ENCODE measurements at places on chromosomes 3 and 15.
A peak's percentile ranks its signal among the peaks of the same experiment; 100 is the strongest.

DNA sequence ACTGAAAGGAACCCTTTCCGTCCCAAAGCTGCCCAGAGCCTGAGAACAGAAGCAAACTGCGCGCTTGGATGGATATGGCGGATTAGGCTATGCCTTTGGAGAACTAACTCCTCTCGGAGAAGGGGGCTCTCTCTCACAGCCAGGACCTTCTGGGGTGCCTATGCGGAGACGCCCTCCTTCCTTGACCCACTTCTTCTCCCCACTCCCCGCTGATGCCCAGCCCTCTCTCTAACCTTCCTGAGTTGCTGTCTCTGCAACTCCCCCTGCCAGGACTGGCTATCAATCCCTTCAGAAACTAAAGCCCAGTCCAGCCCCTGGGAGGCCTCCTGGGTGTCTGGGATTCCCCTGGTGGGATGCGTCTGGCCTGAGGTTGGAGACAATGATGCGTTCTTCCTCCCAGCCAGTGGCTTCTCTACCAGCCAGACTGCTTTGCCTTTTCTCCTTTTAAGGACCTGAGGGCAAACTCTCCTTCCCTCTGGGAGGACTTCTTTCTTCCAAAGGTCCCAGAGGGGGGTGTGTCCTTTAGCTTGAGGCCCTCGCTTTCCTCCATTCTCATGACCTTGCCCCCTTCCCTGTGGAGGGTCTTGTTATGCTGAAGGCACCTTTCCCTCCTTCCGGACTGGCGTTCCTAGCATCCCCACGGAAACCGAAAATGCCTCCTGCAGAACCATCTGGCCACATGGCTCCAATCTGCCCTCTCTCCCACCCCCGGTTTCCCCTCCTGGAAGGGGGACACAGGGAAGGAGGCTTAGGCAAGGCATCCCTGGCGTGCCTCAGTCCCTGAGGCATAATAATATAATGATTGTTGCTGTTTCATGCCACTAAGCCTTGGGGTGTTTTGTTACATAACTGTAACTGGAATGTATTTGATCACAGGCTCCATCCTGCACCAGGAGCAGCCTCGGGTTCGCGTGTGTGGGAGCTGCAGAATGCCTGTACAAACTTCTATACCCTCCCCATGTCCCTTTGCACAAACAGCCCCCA, 63.4 kb upstream of the C15orf39 start:
- DNase-seq: no peak

GRCh38 chr15:38885001-38885400, 320.4 kb upstream of the RASGRP1 start:
- DNase-seq: no peak

GRCh38 chr15:56794165-56794552, 60.9 kb upstream of the ZNF280D start:
- DNase-seq: no peak

GRCh38 chr3:18725668-18726407, 300.7 kb upstream of the SATB1 start:
- DNase-seq: no peak

GRCh38 chr3:49523756-49524747, 30.2 kb upstream of the BSN start:
- no peak for DNase-seq

- no peak for DNase-seq
These were observed 480.5 kb downstream of the CNTN4 start for GRCh38 chr3:2579206-2579605.

- DNase-seq: no peak
These were observed 452.1 kb upstream of the PPP2R3A start for GRCh38 chr3:135513106-135514059.

GRCh38 chr15:80817901-80818300, 38.7 kb downstream of the CEMIP start:
- DNase-seq: no peak

GRCh38 chr3:185439745-185440466, 58.9 kb downstream of the TMEM41A start:
- no peak for DNase-seq

GRCh38 chr3:72756900-72757299, 91.3 kb downstream of the SHQ1 start:
- no peak for DNase-seq

DNA sequence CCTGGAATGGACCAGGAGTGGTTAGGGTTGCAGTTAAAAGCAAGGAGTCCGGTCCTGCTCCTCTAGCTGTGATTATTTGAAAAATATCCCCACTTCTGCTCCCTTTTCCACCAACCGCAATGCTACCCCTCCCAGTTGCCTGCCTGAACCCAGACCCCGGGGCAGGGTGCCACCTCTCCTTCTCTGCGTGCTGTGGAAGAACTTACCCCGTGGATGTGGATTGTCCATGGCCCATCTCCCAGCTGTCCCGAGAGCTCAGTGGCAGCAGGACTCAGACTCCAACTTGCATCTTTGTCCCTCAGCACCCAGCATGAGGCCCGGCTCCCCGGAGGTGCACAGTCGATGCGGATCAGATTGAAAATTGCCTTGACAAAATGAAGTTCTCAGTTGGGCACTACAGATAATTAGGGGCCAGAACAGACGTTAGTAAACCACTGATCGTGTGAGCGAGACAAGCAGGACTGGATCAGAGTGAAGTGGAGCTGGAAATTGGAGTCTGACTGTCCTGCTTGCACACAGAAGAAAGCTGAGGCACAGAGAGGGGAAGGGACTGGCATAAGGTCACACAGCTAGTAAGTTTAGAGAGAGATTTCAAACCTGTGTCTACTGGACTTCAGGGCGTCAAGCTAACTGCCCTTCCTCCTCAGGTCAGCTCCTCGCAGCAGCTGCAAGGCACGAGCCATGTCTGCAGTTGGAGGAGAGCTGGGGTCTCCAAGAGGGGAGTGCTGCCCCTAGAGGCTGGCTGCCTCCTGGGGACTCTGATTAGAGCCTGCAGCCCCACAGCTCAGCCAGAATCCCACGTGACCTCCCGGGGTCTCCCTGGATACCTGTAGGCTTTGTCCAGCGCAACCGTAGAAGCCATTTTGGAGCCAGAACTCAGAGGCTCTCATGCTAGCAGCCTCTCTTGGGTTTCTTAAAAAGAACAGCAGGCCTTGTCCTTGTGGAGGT, 14.7 kb downstream of the SLC6A1 start:
- DNase-seq: peak; percentile 85

DNA sequence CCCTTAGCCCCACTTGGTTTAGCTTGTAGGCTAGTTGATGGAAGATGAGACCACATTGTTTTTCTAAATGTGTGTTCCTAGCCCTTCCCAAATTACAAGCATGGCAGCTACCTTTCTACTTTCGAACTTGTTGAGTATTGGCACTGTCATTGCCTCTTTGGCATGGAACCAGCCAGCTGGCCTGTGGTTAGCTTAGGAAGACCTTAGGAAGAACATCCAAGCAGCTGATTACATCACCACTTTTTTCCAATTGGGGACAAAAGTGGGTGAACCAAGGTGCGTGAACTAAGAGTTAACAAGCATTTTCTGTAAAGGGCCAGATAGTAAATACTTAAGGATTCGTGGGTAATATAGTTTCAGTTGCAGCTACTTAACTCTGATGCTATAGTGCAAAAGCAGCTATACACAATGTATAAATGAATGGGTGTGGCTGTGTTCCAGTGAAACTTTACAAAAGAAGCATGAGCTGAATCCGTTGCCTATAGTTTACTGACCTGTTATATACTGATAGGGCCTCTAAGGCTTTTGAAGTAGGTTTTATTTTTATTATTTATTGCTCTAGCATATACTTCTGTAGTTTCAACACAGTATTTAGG, 8.5 kb downstream of the KLHL18 start:
- no peak for DNase-seq

- no peak for DNase-seq
These were observed 64.5 kb downstream of the CGNL1 start for GRCh38 chr15:57440799-57441198.

GRCh38 chr15:69154684-69155083, 5.8 kb upstream of the GLCE start:
- no peak for DNase-seq

GRCh38 chr3:126917232-126917804, 65.6 kb upstream of the PLXNA1 start:
- no peak for DNase-seq

- DNase-seq: no peak
These were observed 82.7 kb downstream of the TMEM39A start for GRCh38 chr3:119380697-119381096.

GRCh38 chr15:100687582-100688141, 85.3 kb downstream of the ASB7 start:
- DNase-seq: no peak

- no peak for DNase-seq
These were observed 7.0 kb upstream of the NIPA2 start for GRCh38 chr15:22831473-22831872.

DNA sequence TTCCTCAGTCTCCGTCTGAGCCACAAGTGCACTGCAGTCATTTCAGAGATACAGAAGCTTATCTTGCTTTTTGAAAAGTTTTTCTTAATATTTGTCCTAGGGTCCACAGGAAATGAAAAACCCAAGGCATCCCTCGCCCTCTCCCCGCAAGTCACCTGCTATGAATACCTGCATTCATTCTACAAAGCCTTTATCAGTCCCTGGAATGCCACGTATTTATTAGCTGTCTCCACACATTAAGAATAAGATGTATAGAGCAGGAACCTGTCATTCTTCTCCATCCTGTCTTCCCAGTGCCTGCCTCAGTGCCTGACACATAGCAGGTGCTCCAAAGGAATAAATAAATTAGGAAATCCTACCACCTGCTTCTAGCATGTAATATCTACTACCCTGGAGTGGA, 73.3 kb upstream of the ICE2 start:
- no peak for DNase-seq

DNA sequence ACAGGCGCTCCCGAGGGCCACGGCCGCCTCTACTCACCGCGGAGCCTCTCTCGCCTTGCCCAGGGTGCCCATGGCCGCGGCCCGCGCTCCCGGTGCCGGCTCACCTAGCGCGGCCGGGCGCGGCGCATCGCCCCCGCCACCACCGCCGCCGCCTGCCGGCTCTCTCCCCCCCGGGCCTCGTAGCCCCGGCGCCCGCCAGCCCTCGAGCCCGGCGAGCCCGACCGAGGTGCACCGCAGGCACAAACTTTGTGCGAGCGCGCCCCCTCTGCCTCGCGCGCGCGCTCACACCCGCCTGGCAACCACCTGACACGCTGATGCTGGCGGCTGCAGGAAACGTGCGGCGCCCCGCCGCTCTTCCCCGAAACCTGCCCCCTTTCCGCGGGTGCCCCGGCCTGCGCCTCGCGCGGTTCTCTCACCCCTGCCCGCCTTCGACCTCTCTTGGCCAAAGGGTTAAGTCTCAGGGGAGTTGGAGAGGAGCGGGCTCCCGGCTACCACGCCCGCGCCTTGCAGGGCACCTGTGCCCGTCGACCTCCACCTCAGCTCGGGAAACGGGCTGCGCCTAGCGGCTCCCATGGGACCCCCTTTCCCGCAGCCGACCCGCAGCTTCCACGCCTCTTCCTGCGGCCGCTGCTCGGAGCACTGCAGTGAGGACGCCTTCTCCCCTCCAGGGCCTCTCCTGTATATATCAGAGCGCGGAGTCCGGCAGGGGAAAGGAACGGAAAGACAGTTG, at the start of gene RASGRP1:
Gene RASGRP1, minus strand, starts transcription at position 258 of the 730 bp plus-strand sequence. Its CDS starts 186 bp downstream, at position 72.
- DNase-seq: peak; percentile 87

DNA sequence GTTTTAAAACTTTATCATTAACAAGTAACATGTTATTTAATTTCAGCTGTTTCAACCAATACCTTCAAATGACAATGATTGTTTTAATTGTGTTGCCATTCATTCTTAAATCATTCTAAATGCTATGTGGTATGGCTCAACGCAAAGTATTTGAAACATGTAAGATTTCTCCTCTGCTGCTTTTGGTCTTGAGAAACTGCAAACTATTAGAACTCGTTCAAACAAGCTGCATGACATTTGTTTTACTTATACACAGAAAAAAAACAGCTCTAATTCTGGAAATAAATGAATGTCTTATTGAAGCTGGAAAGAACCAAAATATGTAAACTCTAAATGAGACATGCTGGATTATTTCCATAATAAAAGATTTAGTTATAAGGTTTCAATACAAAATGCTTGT, 29.3 kb downstream of the FBN1 start:
- no peak for DNase-seq

GRCh38 chr15:70099967-70100473, 2.3 kb upstream of the TLE3 start:
- no peak for DNase-seq

GRCh38 chr3:37763309-37763708, 98.4 kb upstream of the CTDSPL start:
- DNase-seq: no peak

DNA sequence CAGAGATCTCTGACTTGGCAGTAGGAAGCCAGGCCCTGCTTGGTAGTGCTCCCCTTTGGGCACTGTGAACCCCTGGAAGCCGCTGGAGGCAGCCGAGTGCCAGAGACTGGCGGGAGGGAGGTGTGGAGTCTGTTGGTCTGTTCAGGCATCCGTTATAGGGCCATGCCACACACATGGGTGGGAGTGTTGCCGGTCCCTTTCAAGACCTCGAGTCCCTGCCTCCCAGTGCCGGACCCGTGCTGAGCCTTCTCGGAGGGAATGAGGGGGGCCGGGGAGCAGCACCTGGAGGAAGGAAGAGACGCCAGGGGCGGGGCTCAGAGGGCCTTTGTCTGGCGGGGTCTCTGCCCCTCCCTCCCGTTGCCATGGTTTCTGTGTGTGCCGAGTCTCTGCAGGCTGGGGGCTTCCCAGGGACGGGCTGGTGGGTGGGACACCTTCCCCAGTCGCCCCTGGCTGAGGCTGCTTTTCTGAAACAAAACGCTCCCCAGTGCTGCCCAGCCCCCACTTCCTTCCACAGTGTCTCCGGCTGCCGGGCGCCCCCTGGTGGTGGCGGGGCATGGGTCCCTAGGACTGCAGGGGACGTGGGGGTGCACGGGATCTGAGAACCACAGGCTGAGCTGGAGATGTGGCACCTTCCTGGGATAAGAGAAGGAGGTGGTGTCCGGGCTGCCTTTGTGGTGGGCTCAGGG, 10.0 kb downstream of the GNAI2 start:
- DNase-seq: peak; percentile 87

DNA sequence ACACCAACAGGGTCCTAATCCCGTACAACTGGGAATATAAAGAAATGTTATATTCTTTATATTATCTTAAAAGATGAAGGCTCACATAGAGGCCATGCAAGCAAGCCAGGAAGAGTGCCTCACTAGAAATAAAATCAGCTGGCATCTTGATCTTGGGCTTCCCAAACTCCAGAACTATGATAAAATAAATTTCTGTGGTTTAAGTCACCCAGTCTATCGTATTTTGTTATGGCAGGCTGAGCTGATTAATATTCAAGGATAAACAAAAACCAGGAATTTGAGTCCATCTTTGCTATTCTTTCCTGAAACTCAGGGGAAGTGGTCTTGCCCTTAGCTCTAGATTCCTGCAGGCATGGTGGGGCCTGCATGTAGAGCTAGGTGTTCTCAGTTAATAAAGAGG, 42.7 kb downstream of the ATOSA start:
- DNase-seq: no peak

GRCh38 chr3:149377408-149378364, at the start of gene TM4SF1:
TM4SF1 (minus strand) TSS chr3:149377649; CDS start chr3:149377547, 102 bp downstream.
- no peak for DNase-seq

DNA sequence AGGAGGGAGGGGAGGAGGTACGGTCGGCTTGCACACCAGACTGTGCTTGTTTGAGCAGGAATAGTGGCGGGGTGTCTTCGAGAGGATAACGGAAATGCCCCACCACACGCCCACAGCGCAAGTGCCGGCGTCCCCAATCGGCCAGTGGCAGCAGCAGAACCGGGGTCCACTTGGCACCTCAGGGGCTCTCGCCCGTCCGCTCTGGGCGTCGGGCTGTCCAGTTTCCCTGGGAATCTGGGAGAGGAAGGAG, 53.7 kb downstream of the CCDC54 start:
- DNase-seq: no peak
